ENCODE measurements at places on chromosomes 6 and 20.

DNA sequence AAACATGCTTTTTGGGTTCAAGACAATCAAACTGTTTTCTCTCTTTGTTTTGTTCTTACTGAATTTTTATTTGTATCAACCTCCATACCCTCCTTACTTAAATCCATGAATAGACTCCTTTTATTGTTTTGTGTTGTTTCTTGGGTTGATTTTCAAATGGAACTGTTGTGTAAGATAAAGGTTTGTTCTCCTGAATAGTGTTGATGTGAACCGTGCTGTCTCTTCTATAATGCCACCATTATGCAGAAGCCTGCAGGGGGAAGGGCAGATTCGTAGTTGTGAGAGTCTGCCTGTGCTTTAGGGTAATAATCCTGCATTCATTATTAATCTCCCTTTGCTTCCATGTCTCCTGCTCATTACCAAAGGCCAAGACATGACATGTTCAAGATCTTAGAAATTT lies 105.9 kb downstream of the CDKAL1 start:
- DNase-seq = no peak

DNA sequence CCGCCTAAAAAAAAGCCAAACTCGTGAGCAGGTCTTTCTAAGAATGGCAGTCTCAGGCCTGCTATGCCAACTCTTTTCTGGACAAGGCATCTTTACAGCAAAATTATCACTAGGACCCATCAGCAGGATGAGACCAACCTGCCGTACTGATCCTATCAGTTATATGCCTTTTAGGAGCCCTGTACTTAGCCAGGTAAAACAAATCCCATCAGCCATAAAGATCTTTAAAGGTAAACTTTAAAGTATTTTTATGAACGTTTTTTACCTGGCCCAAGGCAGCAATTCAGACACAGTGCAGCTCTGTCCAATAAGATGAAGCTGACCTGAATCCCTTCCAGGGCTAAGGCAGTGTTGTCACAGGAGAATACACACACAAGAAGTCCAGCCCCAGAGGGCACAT lies 51.3 kb upstream of the TGM3 start:
- no peak for DNase-seq

DNA sequence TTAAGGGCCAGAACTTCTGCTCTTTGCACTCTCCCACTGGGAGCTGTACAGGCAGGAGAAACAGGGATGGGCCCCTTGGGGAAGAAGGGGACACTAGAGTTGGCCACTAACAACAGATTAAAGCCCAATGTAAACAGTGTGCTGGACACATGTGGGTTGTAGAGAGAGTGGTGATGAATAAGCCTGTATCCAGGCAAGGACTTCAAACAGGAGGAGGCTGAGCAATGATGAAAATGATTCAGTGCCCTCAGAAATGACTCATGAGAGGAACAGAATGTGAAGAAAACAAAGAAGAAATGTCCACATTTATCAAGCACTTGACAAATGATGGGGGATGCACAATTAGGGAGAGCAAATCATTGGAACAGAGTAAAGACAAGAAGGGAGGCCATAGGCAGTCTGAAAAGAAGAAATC lies 242.3 kb downstream of the TBX18 start:
- no peak for DNase-seq

DNA sequence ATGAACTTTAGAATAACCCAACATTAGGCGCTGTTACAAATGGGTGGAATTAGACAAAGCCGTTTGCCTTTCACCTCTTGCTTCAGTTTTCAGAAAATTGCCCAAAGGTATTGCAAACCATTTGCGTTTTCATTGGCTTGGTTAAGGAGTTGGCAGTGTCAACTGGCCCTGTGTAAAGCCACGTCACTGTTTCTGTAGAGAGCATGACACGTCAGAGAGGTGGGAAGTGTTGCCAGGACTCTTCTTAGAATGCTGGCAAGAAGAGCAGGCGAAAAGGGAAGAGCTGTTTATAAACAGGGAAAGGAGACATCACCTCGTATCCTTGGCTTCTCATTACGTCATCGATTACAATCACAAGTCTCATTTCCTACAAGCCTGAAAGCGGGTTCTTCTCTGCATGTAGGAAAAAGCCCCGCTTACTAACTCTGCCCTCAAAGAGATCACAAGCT lies 4.2 kb upstream of the IRF4 start:
- no peak for DNase-seq

DNA sequence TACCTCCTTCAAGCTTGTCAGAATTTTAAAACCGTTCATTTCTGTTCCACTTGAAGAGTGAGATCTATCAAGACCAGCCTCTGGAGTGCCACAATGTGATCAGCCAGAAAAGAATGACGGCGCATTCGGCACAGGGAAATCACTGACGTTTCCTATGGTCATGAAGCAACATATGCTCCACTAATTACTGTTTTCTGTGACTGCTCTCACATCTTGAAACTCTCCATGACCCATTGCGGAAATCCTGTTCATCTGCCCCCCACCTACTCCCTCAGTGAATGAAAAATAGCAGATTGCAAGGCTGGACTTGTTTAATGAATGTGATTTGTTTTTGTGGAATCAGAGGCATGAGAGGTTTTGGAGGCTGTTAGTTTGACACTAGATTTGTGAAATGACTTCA lies 53.2 kb downstream of the SAMD5 start:
- no peak for DNase-seq

DNA sequence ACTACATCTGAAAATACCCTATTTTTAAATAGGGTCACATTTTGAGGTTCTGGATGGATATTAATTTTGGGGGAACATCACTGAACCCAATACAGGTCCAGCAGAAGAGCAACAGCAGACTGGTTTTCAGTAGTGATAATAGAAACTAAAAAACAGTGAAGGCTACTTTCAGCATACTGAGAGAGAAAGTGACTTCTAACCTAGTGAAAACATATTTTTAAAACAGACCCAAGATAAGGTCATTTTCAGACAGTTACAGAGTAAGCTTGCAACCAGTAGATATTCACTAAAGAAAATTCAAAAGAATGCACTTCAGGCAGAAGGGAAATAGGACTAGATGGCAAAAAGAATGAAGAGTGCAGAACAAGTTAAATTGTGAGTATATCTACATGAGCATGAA lies 42.0 kb upstream of the TMEM244 start:
- no peak for DNase-seq

GRCh38 chr6:27834879-27835549 lies 77.2 kb downstream of the OR2B2 start:
- DNase-seq = no peak

- DNase-seq = no peak
Measured at GRCh38 chr20:353166-353565, 6.3 kb downstream of the NRSN2 start.

GRCh38 chr20:49349078-49349477 lies 71.2 kb upstream of the ZNFX1 start:
- DNase-seq = no peak

Measured in activated CD8-positive, alpha-beta memory T cell treated with anti-CD3 and anti-CD28 coated beads, Interleukin-2, amount 50 U/mL, for 4 hours (primary cell).